ENCODE measurements at places on chromosomes 11 and 22.

- no peak for DNase-seq
Observed at GRCh38 chr11:65569164-65569972, 909 bp upstream of the ZNRD2 start.

DNA sequence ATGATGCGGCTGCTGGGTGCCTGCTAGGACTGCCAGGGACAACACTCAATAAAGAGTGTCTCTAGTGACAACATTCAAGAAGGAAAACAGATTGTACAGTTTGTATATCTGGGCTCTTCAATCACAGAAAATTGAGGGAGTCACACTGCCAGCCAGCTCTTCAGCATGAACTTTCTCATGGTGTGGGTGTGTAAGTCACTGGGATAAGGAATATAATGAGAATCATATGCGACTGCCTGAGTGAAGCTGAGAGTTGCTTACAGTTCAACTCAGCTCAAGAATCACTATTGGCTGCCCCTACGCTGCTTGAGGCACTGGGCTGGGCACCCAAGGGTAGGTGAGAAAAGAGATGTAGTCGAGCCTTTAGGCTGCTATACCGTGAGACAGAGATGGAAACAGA is 328.1 kb upstream of the PITPNB start:
- no peak for DNase-seq

GRCh38 chr11:101944923-101945322 is 28.6 kb upstream of the ANGPTL5 start:
- no peak for DNase-seq

DNA sequence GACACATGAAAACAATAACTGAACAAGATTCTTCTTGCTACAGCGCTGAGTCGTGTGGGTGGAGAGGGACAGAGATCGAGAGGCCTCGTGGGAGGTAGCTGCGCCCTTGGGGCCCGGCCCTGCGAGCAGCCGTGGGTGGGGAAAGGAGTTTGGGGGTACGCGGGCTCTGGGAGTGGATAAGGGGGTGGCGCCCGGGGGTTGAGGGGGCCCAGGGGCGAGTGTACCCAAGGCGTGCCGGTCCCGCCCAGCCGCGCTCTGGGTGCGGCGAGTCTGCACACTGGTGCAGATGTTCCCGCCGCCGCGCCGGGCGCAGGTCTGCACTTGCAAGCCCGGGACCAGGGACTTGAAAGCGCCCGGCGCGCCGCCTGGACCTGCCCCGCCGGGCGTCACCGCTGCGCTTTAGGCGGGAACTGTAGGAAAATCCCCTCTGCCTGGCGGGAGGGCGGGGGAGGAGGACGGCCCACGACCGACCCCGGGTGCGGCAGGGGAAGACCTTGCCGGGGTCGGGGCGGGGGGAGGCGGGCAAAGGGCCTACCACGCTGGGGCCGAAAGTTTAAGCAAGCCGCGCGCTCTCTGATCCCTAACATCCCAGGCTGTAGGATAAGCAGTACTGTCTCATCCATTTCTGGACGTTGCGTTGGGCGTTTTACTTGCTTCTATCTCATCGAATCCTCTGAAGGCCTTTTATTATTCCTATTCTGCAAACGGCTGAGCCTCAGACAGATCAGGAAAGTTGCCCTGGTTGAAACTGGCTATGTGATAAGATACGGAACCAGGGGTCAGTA is 1.4 kb upstream of the KREMEN1 start:
- peak; percentile 28 for DNase-seq

DNA sequence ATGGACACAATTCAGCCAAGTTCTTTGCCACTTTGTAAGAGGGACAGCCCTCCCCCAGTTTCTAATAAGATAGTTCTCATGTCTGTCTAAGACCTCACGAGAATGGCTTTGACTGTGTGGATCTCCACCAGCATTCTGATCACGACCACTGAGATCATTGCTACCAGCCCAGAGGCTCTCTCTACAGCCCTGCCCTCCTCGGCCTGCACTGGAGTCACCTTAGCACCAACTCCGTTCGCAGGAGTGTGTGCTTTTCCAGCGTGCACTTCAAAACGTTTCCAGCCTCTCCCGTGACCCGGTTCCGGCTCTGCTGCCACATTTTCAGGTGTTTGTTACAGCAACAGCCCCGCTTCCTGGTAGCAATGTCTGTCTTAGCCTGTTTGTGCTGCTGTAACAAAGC is 26.2 kb downstream of the TSPAN32 start:
- DNase-seq, result no peak

Data from kidney tubule cell (primary cell).